ENCODE measurements at places on chromosomes 13 and 19. TPM values are rescaled to one million over a fixed set of nuclear protein-coding genes. Genes with fewer than 3 reads are reported as not detected.

Gene KHSRP
- polyA plus RNA-seq = 131 TPM

Gene ZFR2
- 0.13 TPM for polyA plus RNA-seq

Gene HMG20B
- 72.2 TPM for polyA plus RNA-seq

Gene CAPNS1
- polyA plus RNA-seq = 1,104 TPM

Gene UNC13A
- under 0.01 TPM for polyA plus RNA-seq

Gene NLRP4
- polyA plus RNA-seq = not detected

Gene CD33
- polyA plus RNA-seq = not detected

Gene CHST8
- 0.10 TPM for polyA plus RNA-seq

Gene NALCN
- 0.04 TPM for polyA plus RNA-seq
